Activated T-cell treated with anti-CD3 and anti-CD28 coated beads, Interleukin-2, amount 50 U/mL, for 72 hours (primary cell): ENCODE measurements at places on chromosomes 3 and 15.

- DNase-seq = no peak
These were observed at the start of gene LAMB2 for GRCh38 chr3:49132437-49133225. LAMB2 (minus strand) TSS chr3:49133050; CDS start chr3:49132867, 183 bp downstream.

DNA sequence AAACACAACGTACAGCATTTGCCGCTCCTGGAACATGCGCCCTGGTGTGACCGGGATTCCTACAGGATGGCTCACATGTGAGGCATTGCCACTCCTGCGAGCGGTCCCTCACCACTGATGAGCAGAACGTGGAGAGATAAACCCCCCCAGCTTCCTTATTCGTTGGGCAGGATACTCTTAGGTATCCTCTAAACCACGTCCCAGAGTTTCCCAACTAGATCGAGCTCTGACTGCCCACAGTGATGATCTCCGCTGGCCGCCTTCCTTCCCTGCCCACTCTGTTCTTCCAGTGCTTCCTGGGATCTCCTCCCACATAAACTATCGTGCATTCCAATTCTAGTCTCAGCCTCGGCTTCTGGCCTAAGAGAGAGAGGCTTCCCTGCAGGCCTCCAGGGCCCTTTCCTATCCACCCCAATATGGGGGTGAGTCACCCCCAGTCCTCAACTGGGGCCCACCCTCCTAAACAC lies 91.8 kb downstream of the TOP2B start:
- DNase-seq = no peak

GRCh38 chr15:83578691-83579090 lies 75.2 kb upstream of the ADAMTSL3 start:
- DNase-seq = no peak

GRCh38 chr3:45579251-45579650 lies 15.3 kb upstream of the LIMD1 start:
- DNase-seq = no peak

- DNase-seq = no peak
These were observed 7.3 kb downstream of the CCR5AS start for GRCh38 chr3:46399557-46399956.

- DNase-seq = no peak
These were observed 392.3 kb downstream of the FEZF2 start for GRCh38 chr3:61981060-61981459.

- DNase-seq = no peak
These were observed 66.6 kb downstream of the SYNPR start for GRCh38 chr3:63344661-63345060.

- no peak for DNase-seq
These were observed 46.8 kb downstream of the ST6GAL1 start for GRCh38 chr3:186976837-186977750.

- no peak for DNase-seq
These were observed 46.9 kb downstream of the NR1D2 start for GRCh38 chr3:23991683-23992628.

- no peak for DNase-seq
These were observed 12.6 kb downstream of the KAT2B start for GRCh38 chr3:20052851-20053250.

DNA sequence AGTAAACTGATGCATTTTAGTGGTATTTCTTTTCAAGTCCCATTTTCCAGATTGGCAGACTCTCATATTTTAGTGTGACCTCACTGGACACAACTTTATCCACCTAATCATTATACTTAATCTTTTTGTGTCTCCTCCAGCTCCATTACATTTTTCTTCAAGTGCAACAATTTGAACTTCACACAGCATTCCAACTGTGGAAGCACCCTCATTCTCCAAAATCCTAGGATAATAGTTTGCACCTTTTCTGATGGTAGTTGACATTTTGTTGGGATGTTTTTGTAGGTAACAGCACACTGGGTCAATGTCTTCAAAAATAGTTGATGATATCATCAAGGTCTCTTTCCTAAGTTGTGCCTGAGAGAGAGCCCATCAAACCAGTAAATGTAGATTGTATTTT lies 123.1 kb downstream of the RYR3 start:
- no peak for DNase-seq

DNA sequence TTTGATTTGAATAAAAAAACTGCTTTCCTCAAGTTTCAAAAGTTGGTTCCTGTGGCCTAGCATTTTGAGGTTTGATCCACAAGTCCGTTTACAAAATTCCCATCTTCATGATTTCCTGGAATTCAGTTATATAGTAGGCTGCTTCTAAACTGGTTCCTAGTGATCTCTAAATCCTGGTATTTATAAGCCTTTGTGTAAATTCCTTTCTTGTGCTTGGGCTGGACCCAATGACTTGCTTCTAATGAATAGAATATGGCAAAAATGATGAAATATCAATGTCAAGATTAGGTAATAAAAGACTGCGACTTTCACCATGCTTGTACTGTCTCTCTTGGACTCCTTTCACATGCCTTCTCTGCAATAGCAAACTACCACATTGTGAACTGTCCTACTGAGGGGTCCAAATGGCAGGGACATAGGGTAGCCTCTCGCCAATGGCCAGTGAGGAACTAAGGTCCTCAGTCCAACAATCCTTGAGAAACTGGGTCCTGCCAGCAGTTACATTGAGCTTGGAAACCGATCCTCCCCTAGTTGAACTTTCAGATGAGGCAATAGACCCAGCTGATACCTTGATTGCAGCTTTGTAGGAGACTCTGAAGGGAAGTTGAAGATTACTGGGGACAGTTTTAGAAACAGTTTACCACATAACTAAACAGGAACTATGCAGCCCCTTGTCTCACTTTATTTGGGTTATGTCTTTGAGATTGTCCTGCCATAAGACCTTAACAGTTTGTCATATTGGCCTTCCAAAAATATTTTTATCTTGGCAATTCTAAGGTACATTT lies 303.9 kb upstream of the TBC1D5 start:
- DNase-seq = no peak

DNA sequence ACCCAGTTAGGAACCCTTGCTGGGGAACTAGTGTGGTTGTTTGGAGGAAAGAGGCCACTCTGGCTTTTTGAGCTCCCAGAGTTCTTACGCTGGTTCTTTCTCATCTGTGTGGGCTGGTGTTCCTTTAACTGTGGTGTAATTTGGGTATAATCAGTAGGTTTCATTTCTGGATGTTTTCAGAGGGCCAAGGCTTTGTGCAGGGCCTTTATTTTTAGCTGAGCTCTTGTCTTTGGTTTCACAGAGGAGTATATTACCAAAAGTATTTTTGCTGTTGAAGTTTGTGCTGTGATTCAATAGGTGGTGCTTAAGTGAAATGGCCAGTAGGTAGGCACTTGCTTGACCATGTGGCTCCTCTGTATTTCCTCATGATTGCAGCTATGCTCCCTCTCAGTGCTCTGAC lies 357.9 kb downstream of the KCNH8 start:
- no peak for DNase-seq

GRCh38 chr15:82680200-82681102 lies 29.2 kb downstream of the AP3B2 start:
- peak; percentile 83 for DNase-seq

DNA sequence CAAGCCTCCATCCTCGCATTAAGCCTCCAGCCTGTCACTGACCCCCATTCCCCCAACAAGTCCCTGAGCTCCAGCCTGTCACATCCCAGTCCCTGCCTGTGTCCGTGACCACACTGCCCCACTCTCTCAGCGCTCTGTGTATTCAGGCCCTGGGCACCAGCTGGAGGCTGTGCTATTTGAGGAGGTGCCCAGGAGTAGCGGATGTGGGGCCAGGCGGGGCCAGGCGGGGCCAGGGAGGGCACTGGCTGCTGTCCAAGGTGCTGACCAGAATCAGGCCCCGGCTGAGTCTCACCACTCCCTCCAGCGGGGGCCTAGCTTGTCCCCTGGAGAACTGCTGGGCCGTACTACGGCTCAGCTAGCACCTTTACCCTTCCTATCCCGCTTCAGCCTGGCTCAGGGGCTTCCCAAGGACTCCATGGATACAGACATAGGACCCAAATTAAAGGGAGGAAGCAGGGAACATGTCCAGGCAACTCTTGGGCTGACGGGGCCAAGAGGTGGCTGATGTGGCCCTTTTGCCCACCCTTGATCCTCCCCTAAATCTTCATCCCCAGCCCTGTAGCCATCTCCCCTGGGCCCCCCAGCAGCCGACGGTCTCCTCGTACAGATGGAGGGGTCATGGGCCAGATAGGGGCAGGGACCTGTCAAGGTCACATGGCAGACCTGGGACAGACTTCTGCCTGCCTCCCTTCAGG lies 1.1 kb downstream of the HHATL start:
- peak; percentile 74 for DNase-seq

- DNase-seq = no peak
These were observed 95.0 kb downstream of the ANP32A start for GRCh38 chr15:68725736-68726135.

DNA sequence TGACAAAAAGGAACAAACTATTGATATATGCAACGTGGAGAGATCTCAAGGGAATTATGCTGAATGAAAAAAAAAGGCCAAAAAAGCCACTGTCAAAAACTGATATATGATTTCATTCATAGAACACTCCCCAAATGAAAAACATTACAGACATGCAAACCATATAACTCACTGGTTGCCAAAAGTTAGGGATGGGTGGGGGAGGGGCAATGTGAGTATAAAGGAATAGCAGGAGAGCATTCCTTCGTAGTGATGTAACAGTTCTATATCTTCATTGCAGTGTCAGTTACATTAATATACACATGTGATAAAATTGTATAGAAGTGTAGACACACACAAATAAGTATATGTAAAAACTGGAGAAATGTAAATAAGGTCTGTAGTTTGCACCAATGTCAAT lies 12.2 kb downstream of the GBE1 start:
- DNase-seq = no peak

- no peak for DNase-seq
These were observed 20.9 kb downstream of the SLC6A6 start for GRCh38 chr3:14423197-14423743.

- DNase-seq = no peak
These were observed 6.0 kb upstream of the SLC6A1 start for GRCh38 chr3:10986592-10986991.

GRCh38 chr3:147572970-147573340 lies 163.8 kb downstream of the ZIC1 start:
- no peak for DNase-seq

- DNase-seq = no peak
These were observed 201.0 kb upstream of the WNT5A start for GRCh38 chr3:55688154-55688553.

DNA sequence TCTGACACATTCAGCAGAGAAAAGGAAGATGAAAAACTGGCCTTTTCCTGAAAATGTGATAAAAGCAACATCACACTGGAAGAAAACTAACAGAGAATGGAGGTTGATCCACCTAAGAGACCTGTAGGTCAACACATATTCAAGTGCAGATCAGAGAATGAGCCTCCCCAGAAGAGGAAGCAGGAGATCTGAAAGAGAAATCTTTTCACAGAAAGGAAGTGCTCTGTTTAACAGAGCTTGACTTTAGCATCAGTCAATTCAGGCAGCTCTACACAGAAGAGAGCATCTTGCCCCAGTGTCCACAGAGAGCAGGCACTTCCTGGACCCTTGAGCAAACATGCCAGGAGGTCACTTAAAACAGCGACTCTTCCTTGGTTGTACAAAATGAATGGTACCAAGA lies 655.4 kb upstream of the GBE1 start:
- no peak for DNase-seq

DNA sequence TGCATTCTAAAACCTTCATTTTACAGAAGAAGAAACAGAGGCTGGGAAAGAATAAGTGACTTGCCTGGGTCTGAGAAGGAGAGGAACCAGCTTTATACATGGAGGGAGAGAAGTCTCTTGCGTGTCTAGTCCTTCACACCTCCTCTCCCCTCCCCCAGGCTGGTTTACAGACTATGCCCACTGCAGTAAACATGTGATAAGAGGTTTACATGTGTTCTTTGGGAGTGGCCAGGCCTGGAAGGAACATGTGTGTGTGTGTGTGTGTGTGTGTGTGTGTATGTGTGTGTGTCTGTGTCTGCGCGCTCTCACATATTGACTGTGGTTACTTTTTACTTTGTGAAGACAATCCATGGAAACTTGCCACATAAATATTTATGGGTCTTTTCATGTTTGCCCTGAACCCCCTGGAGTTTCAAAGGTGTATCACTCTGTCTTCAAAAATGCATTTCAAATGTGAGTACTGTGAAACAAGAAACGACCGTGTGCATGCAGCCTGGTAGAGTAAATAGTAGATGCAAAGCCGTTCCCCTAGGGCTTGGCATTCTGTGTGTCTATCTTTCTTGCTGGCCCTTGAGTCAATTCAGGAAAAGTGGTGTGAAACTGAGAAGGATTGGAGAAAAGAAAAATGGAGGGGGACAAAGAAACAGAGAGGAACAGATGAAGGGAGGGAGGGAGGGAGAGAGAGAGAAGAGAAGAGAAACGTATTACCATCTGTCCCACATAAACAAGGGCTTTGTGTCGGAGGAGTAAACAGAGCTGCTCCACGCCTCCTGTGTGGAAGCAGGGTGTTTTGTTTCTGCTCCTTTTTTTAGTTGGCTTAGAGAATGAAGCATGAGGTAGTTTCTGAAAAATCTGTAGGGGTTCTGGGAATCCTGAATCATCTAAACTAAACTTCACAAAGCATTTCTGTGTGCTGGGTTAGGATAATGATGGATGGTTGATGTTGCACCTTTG lies 51.7 kb downstream of the CLDN11 start:
- DNase-seq = no peak

GRCh38 chr3:119659606-119660291 lies 640 bp downstream of the POPDC2 start:
- DNase-seq = no peak

- DNase-seq = no peak
These were observed 901.4 kb downstream of the MCTP2 start for GRCh38 chr15:95132774-95133173.

DNA sequence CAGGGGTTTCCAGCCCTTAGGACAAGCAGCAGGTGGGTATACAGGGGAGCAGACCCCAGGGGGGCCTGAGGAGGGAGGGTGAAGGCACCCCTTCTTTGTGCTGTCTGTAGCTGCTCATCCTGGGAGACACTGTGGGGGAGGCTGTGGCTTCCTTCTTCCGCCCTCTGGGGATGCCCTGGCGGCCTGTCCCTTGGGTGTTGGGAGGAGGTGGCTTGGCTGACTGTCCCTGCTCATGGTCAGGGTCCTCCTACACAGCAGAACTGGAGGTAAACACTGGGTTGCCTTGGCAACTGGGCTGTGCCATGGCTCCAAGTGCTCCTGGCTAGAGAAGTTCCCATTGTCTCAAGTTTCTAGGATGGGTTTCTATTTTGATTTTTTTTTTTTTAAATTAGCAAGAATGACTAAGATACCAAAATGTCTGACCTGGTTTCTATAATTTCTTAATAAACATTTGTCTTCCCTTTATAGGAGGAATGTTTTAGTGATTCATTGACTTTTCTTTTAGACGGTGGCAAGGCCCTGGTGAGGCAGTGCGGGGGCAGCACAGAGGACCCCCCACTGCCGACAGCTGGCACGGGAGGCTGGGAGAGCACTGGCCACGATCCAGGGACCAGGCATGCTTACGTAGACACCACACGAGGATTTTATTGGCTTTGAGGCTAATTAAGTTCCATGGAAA lies 12.4 kb downstream of the KLF13 start:
- peak; percentile 66 for DNase-seq
